ENCODE measurements at places on chromosomes 11 and 22.

DNA sequence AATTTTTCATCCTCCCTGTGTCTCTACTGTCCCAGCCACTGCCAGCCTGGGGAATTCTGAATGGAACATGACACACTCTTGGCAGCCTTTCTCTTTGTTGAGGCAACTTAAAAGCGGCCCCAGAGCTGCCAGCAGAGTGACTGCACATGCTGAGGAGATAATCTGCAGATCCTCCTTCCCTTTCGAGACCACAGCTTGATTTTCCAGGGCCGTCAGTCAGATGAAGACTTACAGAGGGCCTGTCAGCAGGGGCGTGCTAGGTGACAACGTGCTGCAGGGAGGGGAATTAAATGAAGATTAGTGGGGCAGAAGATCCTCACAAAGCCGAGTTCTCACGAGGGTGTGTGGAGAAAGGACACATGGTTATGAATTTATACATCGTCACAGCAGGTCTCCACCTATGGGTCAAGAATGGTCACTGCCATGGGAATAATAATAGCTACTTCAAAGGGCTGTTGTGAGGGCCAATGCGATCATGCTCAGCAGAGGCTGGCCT is 193.5 kb upstream of the PITPNB start:
- DNase-seq = no peak

DNA sequence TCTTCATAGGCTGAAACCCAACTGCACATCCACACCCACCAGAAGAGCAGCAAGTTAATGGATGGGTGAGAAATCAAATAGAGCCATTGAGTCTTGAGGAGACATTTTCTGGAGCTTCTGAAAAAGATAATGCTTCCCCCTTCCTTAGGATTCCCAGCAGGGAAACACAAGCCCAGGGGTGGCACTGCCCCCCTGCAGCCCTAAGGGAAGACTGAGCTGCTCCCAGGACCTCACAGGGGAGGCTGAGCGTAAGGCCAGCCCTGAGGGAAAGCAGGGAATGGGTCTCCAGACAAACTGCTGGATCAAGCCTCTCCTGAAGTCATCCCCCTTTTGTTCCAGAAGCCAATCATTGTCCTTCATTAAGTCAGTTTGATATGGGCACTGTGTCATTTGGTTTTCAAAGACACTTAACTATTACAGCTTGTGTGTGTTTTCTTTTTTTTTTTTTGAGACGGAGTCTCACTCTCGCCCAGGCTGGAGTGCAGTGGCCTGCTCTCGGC is 15.1 kb downstream of the LTO1 start:
- no peak for DNase-seq

DNA sequence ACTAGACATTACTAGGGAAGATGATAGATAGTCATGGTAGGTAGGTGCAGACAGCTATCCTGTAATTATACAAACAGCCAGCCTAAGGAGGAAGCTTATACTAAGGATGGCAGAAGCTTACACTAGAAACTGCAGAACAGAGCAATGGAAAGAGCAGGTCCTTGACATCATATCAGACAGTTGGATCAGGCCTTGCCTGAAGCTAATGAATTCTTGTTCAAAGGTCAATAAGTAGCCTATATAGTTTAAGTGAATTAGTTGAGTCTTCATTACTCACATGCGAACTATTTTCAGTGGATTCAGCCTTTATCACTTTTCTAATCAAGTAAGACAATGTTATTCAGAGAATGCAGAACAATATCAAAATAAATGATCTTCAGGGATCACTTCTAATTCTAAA is 22.3 kb upstream of the GRK3 start:
- no peak for DNase-seq

GRCh38 chr11:93840180-93840579 is 10.2 kb downstream of the VSTM5 start:
- DNase-seq = no peak

GRCh38 chr22:38907767-38908166 is 35.8 kb upstream of the CBX6 start:
- no peak for DNase-seq

DNA sequence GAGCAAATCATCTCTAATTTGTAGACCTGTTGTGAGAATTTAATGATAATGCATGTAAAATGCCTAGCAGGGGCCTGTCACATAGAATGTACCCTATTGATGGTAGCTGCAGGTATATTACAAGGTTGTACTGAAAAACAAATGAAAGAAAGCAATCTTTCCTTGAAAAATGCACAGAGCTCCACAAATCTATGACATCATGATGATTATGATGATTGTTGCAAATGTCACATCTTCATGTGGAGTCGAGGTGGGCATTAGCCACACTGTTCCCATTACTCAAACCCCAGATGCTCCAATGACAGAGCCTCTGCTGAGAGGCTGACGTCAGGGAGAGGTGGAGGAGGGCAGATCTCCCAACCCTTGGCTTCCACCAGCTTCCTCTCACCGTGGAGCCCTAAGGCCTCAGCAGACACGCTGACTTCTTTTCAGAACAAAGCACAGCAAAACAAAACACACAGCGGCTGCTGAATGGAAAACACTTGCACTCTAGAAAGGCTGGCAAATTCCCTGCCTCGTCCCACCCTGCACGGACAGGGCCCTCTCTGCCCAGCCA is 298.3 kb downstream of the KIRREL3 start:
- DNase-seq = no peak

DNA sequence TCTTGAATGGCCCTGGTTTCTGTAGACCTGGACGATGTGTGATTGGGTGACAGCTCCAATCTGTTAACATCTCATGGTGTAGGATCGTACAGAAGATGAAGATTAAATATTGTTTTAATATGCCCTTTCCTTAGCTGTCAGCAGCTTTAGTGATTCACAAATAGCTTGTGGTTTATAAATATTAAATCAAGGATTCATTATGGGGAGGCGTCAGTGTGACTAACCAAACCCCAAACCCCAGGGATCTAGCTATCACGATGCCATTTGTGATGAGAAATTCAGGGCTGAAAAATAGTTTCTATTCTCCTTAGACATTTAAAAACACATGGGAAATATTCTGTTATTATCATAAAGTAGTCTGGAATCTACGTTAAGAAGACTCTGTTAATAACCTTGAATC is 73.4 kb downstream of the NCAM1 start:
- no peak for DNase-seq

DNA sequence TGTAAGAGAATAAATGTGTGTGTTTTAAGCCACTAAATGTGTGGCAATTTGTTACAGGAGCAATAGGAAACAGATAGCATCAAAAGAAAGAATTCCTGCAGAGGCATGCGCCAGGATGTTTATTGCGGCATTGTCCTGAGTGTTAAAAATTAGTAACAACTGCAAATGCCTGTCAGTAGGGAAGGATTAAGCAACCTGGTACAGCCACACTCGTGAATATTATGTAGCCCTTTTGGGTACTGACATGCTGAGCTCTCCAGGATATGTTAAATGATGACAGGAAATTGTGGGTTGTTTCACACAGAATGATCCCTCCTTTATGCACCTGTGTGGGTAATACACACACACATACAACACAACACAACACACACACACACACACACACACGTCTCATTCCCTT is 69.7 kb upstream of the MYOD1 start:
- DNase-seq = no peak

- DNase-seq = no peak
Measured at GRCh38 chr11:4460151-4460550, 11.1 kb downstream of the OR52K2 start.

GRCh38 chr11:62400281-62400680 is 18.6 kb upstream of the SCGB1A1 start:
- no peak for DNase-seq

- DNase-seq = no peak
Measured at GRCh38 chr11:122517403-122518379, 137.8 kb upstream of the UBASH3B start.

- DNase-seq = no peak
Measured at GRCh38 chr11:84249344-84250135, 963.4 kb upstream of the CCDC90B start.

DNA sequence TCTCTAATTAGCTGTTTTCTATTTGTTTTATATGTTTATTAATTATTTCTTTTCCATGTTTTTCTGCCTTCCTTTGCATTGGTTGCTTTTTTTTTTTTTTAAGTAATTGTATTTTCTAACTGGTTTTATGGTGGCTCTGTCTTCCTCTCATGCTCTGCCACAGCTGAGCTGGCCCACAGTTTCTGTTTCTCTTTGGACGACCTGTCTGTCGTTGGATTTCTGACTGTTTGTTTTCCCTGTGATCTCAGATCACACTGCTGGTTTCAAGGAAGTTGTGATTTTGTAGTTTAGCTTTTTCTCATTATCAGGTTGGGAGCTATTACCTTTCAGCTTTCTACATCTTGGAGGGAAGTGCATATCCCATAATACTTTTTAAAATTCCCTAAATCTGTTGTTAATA is 15.9 kb upstream of the OR6M1 start:
- no peak for DNase-seq

DNA sequence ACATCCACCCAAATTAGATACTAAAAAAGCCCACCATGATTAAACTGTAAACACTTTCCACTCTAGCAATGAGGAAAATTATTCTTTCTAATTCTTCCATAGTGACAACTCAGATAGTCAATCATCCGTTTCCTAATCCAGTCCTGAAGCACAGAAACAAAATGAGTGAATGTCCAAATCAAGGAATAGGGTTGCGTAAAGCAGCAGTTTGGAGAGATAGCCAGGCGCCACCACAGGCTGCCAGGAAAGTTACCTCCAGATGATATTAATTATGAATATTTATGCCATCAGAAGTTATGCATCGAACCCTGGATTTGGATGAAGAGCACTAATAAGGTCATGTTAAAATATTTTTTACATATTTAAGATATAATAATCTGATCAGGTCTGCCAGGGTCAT is 63.2 kb downstream of the ETS1 start:
- DNase-seq = no peak

DNA sequence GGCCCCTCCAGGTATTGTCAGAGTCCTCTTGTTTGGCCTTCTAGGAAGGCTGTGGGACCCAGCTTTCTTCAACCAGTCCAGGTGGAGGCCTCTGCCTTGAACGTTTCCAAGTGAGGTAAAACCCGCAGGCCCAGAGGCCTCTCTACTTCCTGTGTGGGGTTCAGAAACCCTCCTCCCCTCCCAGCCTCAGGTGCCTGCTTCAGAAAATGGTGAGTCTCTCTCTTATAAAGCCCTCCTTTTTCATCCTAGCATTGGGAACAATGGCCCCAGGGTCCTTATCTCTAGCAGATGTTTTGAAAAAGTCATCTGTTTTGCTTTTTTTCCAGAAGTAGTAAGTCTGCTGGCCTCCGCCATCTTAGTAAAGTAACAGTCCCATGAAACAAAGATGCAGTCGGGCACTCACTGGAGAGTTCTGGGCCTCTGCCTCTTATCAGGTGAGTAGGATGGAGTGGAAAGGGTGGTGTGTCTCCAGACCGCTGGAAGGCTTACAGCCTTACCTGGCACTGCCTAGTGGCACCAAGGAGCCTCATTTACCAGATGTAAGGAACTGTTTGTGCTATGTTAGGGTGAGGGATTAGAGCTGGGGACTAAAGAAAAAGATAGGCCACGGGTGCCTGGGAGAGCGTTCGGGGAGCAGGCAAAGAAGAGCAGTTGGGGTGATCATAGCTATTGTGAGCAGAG is at the start of gene CD3E:
TSS of gene CD3E (plus strand) at position 163 of the 681 bp plus-strand sequence. CDS start at position 386, 223 bp downstream.
- DNase-seq = peak; percentile 31

GRCh38 chr11:63833048-63833447 is 5.9 kb upstream of the MARK2 start:
- no peak for DNase-seq

- DNase-seq = peak; percentile 25
Measured at GRCh38 chr11:82733444-82734119, at the start of gene FAM181B. Gene FAM181B, minus strand, starts transcription at chr11:82733864. Its CDS starts 135 bp downstream, at chr11:82733729.

DNA sequence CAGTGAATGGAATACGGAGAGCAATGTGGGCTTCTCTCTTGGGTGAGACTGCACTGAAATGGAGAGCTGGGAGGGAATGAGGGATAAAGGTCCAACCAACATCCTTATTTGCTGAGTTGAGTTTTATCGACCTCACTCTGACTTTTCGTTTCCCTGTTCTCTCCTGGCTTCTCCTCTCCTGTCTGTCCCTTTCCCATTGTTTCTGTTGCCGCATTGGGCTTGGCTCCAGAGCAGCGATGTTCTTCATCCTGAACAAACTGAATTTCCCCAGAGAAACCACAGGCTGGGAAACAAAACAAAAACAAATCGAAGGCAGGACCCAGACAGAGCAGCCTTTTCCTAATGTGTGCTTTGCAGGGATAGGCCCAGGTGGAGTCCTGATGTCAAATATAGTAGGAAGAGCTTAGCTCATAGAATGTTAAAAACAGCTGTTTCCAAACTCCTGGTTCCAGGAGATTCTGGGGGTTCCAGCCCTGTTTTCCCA is 30.0 kb downstream of the MOV10L1 start:
- DNase-seq = no peak

DNA sequence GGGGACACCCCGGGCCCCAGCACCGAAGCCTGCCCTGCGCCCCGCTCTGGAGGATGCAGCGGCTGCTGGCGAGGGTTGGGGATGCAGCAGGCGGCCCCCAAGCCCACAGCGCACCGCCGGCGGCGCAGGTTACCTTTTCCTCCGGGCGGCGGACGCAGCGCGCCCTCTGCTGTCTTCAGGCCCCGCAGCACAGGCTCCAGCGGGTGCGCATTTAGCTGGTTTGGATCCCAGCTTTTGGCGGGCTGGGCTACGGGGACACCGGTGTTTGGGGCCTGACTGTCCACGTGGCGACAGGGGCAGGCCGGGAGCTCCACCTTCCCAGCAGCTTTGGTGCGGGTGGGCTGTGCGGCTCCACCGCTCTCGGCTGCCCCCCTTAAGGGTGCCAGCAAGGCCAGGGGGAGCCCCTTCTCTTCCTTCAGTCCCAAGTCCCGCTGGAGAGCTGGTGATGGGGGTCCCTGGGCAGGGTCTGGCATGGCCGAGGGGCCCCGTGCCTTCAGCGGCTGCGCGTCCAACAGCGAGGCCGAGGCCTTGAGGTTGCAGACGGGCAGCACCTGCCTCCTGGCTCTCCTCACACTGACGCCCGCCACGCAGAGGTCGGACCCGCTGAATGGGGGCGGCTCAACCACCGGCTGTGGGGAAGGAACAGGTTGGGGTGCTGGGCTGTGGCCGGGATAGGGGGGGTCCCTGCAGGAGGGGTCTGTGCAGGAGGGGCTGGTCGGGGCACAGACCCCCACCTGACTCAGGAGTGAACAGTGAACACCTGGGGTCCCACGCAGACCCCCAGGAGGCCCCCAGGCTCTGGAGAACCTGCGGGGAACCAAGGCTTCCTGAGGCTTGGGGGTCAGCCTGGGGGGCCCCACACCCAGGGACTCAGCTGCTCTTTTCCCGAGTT is 18.0 kb upstream of the IL17REL start:
- peak; percentile 78 for DNase-seq

- DNase-seq = no peak
Measured at GRCh38 chr11:1829039-1829820, 5.6 kb upstream of the SYT8 start.
